ENCODE measurements at places on chromosomes 7 and 10. TPM values are rescaled to one million over a fixed set of nuclear protein-coding genes. Genes with fewer than 3 reads are reported as not detected.

The RBP3 gene
- 0.15 TPM for polyA plus RNA-seq

The SAP25 gene
- 1.7 TPM for polyA plus RNA-seq

The SMIM30 gene
- polyA plus RNA-seq, result 108 TPM

The CLEC5A gene
- 0.26 TPM for polyA plus RNA-seq

The ZNF479 gene
- polyA plus RNA-seq, result not detected

The CALCR gene
- 1.1 TPM for polyA plus RNA-seq

The STOX1 gene
- 13.4 TPM for polyA plus RNA-seq

The SUGCT gene
- polyA plus RNA-seq, result 15.4 TPM

The MAGI2 gene
- polyA plus RNA-seq, result 39.1 TPM

The CNNM2 gene
- polyA plus RNA-seq, result 9.5 TPM

The SPDYE6 gene
- polyA plus RNA-seq, result 2.4 TPM

The PHKG1 gene
- polyA plus RNA-seq, result 0.90 TPM

The THSD7A gene
- polyA plus RNA-seq, result 78.5 TPM

The ANTXRL gene
- not detected for polyA plus RNA-seq

The OIT3 gene
- polyA plus RNA-seq, result 3.2 TPM

The ZNF273 gene
- polyA plus RNA-seq, result 10.5 TPM

The CCDC136 gene
- polyA plus RNA-seq, result 11.6 TPM

The TMEM225B gene
- polyA plus RNA-seq, result 2.7 TPM

The DLX6 gene
- not detected for polyA plus RNA-seq
